Effector CD4-positive, alpha-beta T cell (primary cell): ENCODE measurements at places on chromosomes 4 and X.

GRCh38 chr4:165584916-165585315 lies 206.1 kb downstream of the CPE start:
- DNase-seq, result no peak

DNA sequence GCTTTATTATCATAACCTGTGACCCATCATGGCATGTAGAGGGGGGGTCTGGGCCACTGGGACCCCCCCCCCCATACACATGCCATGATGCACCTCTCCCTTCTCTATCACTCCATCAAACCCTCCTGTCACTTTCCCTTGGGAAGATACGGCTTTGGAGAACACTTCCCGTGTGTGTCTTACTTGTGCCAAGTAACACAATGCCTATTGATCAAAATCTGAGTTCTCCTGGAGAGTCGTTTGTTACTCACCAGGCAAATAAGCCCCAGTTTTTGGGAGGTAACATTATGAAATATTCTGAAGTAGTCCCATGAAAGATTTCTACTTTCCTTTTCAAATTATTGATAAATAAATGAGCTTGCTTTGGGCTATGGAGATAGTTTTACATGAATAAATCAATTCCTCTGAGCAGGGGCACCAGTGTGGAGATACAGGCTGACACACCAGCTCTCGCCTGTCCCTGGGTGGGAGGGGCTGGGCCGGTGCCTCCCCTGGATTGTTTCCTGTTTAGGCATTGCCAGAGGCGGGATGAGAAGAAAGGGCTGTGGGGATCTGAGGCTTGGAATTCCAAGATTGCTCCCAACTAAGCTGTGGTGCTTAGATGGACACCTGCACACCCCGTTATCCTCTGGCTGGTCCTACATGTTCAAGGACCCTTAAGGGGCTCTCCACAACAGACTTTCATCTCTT lies 63.2 kb upstream of the WWC2 start:
- no peak for DNase-seq

- no peak for DNase-seq
Measured at GRCh38 chrX:144768540-144768939, 478.8 kb upstream of the SPANXN1 start.

GRCh38 chr4:48296365-48296764 lies 26.7 kb upstream of the TEC start:
- DNase-seq, result no peak

DNA sequence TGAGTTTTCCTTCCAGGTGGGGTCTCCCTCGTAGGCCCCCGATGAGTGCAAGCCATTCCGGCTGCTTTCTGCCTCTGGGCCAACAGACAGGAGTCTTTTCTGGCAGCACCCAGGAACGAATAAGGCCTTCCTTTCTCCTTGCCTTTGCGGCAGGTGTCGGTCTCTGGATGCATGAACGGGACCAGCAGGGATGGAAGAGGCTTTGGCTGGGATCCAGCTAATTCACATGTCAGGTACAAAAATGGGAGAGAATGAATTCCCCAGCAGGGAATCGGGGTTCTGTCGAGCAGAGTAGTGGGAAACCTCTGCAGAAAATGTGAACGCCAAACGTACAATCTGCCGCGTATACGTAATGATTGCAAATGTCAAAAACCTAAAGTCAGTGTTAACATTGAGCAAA lies 146.1 kb upstream of the TBL1X start:
- no peak for DNase-seq

- DNase-seq, result no peak
Measured at GRCh38 chrX:113539599-113540356, 699.1 kb upstream of the AMOT start.

- DNase-seq, result no peak
Measured at GRCh38 chrX:112636951-112637581, 42.7 kb downstream of the LHFPL1 start.

- DNase-seq, result no peak
Measured at GRCh38 chr4:168674866-168675265, 178.0 kb downstream of the PALLD start.

DNA sequence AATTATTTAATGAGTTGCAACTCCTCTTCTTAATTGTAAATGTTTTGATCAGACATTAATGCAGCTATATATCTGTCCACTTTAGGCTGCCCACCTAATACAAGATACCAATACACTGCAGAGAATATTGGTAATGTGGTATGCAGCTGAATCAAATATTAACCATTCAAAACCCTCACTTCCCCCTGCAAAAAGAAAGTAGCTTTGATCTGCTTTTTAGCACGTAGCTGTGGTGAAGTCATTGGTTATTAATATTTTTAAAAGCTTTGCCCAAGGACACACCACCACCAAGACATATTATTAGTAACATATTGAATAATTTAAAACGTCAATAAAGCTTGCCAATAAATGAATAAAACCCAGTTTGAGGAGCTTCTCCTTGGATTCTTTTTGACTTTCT lies 28.6 kb upstream of the CYP2U1 start:
- DNase-seq, result no peak

DNA sequence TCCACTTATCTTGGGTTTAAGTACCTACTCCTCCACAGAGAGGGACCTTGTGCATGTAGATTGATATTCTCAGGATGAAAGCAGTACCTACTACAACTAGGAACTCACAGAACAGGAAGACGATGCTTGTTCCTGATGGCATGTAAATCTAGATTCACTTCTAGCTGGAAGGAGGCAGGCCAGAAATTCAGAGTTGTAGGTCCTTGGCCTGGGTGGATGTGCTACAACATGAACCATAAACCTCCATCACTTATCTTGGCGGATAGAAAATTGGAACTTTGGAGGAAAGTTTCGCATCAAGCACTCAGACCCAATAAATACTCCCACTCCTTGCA lies 9.3 kb upstream of the SMIM20 start:
- no peak for DNase-seq

GRCh38 chr4:146059865-146060264 lies 115.7 kb upstream of the LSM6 start:
- DNase-seq, result no peak

GRCh38 chr4:2742081-2742822 lies 13.9 kb downstream of the TNIP2 start:
- no peak for DNase-seq

- DNase-seq, result no peak
Measured at GRCh38 chr4:27442146-27442545, 581.5 kb downstream of the STIM2 start.

- DNase-seq, result no peak
Measured at GRCh38 chr4:95362906-95363558, 185.7 kb downstream of the UNC5C start.

DNA sequence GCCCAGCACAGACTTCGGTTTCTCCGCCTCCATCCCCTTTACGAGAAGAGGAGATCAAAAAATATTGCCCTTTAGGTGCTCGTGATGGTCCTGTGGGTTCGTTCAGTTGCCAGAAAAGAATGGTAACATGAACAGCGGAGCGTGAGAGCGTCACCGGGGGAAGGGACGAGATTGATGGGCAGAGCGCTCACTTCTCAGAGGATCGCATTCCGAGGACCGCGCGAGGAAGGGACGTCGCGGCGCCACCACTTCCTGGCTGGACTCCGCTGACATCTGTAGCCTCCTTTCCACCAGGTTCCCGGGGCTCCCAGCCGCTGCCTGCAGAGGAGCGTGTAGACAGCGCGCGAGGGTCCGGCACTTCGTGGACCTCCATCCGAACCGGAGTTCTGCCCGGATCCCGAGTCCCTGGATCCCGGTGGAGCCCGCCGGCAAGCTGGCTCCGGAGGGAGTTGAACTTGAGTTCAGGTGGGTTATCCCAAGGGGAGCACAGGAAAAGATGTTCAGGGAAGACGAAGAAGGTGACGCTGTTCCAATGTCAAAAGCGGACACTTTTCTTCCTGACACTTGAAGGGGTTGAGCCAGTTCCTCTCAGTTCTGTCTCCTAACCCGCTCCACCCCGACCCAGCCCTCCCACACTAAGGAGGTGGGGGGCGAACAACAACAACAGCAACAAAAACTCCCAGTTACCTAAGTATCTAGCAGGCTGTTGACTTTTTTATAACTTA lies 484 bp downstream of the GALNTL6 start:
- no peak for DNase-seq

DNA sequence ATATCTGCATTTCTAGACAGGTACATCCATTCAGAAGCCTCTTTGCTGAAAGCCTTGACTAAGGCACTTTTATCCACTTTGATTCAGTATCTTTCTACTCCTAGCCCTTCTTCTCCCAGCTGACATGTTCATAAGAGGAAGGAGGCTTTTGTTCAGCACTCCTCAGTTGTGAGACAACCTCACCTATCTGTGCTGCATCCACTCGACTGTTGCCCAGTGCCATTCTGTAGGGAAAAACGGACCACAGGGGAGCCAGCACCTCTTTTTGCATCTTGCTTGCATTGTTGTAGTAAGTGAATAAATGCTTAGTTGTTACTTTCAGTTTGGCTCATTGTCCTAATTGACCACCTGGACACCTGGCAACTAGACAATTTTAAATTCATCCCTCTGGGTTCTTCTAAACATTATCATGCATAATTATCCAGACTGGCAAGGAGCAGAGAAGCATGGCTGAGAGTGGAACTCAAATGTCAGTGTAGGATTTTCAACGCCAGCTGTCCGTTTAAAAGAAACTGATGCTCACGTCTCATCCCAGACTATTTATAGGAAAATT lies 83.8 kb upstream of the BOD1L1 start:
- DNase-seq, result no peak

GRCh38 chrX:15864629-15865028 lies 10.0 kb upstream of the AP1S2 start:
- no peak for DNase-seq

- no peak for DNase-seq
Measured at GRCh38 chr4:82983444-82983843, 27.2 kb downstream of the LIN54 start.

GRCh38 chrX:48508400-48509244 lies at the start of gene PORCN:
Gene PORCN (plus strand): TSS chrX:48508992. CDS start chrX:48509821, 829 bp downstream.
- DNase-seq, result peak; percentile 68

- DNase-seq, result no peak
Measured at GRCh38 chrX:106247162-106247561, 79.1 kb downstream of the PWWP3B start.

- no peak for DNase-seq
Measured at GRCh38 chr4:164261831-164262230, 492.1 kb upstream of the SMIM31 start.

- DNase-seq, result no peak
Measured at GRCh38 chr4:172207258-172207657, 394.1 kb downstream of the GALNTL6 start.

DNA sequence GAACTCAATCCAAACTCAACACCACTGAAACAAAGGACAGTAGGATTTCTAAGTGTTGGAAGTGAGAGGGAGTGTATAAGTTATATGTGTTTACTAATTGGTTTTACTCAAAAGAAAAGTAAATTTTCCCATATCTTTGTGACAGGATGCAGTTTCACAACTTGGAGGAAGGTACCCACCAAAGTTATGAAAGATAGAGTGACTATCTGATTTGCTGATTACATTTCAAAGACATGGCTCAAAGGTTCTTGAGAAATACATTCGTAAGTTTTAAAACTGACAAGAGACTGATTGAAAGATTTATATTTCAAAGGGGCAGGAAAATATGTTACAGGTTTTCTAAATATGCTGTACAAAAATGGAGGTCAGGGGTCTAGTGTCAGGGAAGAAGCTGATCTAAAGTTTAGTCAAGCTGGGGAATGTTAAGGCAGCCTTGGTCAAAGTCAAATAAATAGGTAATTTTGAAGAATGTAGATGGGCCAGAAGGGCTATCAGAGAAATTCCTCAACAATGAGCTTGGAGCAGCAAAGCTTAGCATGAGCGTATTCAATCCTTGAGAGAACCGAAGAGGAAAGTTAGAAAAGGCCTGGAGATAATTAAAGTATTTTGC lies 9.7 kb upstream of the COMMD8 start:
- DNase-seq, result no peak

GRCh38 chr4:158799856-158800255 lies 31.0 kb downstream of the FNIP2 start:
- DNase-seq, result no peak

DNA sequence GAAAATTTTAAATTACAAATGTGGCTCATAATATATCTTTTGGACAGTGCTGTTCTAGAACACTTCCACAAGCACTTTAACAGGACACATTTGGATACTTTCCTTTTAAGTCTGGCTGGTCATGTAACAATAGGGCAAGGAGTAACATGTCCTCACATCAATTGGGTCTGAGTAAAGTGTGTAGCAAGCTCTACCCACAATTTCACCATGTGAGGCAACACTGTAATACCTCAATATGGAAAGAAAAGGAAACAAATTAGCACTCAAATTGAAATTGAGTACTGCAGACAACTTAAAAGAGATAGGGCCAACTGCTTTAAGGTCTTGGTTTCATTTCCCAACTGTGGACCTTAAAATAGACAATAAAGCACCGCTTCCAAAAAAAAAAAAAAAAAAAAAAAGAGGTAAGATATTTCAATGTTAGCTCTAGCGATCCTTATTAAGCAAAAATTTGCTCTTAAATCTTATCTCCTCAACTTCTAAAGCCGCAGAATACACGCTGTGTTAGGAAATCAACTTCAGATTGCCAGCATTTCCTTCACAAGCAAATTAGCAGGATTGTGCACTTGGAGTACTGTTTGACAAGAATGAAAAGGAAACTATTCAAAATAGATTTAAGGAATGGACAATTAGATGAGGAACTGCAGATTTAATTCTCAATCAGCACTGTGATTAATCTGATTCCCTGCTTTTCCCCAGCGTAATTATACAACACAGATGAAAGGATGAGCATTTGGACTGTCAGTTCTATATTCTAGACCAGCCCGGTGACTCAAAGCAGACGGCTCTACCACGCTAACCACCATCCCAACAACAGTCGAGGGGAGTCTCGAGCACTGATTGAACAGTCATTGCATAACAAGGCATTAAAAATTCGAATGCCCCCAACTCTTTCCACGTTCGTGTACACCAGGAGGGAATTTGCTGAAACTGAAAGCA lies 1.6 kb downstream of the CASK start:
- peak; percentile 30 for DNase-seq

- DNase-seq, result peak; percentile 6
Measured at GRCh38 chrX:75522565-75523431, at the start of gene ZDHHC15. Gene ZDHHC15 (minus strand): TSS chrX:75523037. CDS start chrX:75523024, 13 bp downstream.

DNA sequence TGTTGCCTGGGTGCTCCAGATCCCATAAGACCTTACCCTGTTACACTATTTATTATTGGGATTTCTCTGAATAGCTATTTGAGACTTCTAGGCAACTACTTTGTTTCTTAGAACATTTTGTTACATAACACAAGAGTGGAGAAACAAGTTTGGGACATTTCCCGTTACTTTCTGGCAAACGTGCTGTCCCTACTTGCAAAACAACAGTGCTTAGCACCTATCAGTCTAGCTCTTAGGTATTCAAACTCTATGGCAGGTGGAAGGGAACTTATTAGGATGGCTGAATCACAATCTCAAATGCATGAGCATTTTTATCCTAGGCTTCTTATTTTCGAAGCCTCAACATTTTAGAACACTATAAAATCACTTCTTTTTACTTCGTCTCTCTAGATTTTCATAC lies 613.6 kb downstream of the DMD start:
- no peak for DNase-seq
